ENCODE measurements at places on chromosomes 4 and X.
A peak's percentile ranks its signal among the peaks of the same experiment; 100 is the strongest.

DNA sequence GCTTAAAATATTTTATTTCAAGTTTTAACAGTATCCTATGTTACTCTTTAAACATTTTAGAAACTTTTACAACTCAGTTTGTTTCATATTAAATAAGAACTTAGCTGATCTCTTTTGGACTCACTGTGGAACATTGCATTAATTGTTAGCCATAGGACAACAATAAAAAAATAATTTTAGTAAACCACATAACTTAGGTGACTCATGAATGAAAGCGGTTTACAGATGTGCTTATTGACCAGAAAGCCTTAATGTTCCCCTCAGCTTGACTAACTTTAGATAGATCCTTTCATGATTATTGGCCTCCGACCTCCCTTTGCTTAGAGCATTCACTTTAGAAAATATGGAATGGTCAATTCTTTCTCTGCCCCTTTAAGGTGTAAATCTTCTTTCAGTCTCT, 783.5 kb upstream of the MAGEB2 start:
- no peak for DNase-seq

GRCh38 chr4:4637710-4638109, 95.9 kb upstream of the STX18 start:
- DNase-seq: no peak

- DNase-seq: no peak
These were observed 136.4 kb upstream of the GUCY1A1 start for GRCh38 chr4:155530290-155530689.

DNA sequence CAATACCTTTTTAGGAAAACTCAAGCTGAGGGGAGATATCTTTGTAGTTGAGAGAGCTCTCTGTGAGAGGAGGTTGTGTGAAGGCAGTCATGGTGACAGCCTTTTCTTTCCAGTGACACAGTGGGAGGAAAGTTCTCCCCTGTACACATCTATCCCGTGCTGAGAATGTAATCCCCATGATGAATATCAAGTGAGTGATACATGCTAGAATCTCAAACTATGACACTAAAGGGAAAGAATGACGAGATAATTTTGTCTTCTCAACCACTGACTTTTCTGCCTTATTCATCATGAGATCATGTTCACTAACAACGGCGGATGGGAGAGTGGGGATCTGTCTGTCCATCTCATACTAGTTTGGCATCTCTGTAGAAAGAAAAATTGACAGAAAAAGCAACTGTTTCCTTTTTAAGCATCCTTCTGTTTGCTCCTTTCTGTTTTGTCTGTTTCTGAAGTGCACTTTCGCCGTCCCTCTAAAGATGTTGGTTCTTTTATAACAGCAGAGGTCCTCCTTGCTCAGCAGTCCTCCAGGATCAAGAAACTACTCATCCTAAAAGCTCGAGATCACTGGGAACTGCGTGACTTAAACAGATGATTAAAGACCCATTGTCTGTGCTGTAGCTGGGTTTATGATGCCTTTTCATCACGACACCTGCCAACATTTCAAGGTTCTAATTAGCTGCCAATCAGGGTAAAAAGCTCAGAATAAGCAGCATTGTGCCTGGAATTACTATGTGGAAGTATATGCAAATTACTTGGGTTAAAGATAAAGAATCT, 137.6 kb downstream of the DCK start:
- DNase-seq: peak; percentile 33
